ENCODE measurements at places on chromosomes 7 and 10. TPM values are rescaled to one million over a fixed set of nuclear protein-coding genes. Genes with fewer than 3 reads are reported as not detected.

The OR6V1 gene
- total RNA-seq, result not detected

The LOXL4 gene
- 0.31 TPM for total RNA-seq

The CALML5 gene
- total RNA-seq, result not detected

The GIMAP1 gene
- 0.63 TPM for total RNA-seq

All from parietal lobe (tissue), 2 donors.